ENCODE measurements at places on chromosomes 1 and 21. TPM values are rescaled to one million over a fixed set of nuclear protein-coding genes. Genes with fewer than 3 reads are reported as not detected.

TMEM200B gene
- 0.56 TPM for total RNA-seq

ATF3 gene
- total RNA-seq = 23.0 TPM

TEDDM1 gene
- total RNA-seq = not detected

ANGPTL1 gene
- total RNA-seq = not detected

TRAF3IP3 gene
- total RNA-seq = 384 TPM

BRDT gene
- total RNA-seq = not detected

UQCRHL gene
- 1.3 TPM for total RNA-seq

RBBP5 gene
- total RNA-seq = 21.5 TPM

EPHB2 gene
- not detected for total RNA-seq

DNAJC6 gene
- total RNA-seq = 6.2 TPM

TNFSF4 gene
- 3.1 TPM for total RNA-seq

RGS1 gene
- total RNA-seq = 12.0 TPM

HRNR gene
- not detected for total RNA-seq

FRRS1 gene
- total RNA-seq = 0.62 TPM

NBPF20 gene
- 1.2 TPM for total RNA-seq

NPHS2 gene
- total RNA-seq = not detected

C4BPA gene
- not detected for total RNA-seq

FYB2 gene
- not detected for total RNA-seq

SLC22A15 gene
- 0.23 TPM for total RNA-seq

Data from activated T-helper 1 cell treated with anti-CD3 and anti-CD28 coated beads, Interleukin-12 subunit alpha, Interleukin-12 subunit beta, Interleukin-2, Interleukin-4 antibody, amounts not matched to agents 30 ng/mL and 10 ng/mL and 1 ng/mL, durations not matched to agents 14 hours and 24 hours and 36 hours (primary cell).